ENCODE measurements at places on chromosomes 6 and 20. TPM values are rescaled to one million over a fixed set of nuclear protein-coding genes. Genes with fewer than 3 reads are reported as not detected.

Gene NHLRC1
- total RNA-seq: 3.2 TPM

Gene FRMD1
- not detected for total RNA-seq

Gene NFATC2
- total RNA-seq: 0.51 TPM

Gene VGLL2
- not detected for total RNA-seq

Gene TBXT
- total RNA-seq: not detected

Gene SESN1
- 27.2 TPM for total RNA-seq

Gene TMEM74B
- not detected for total RNA-seq

Gene CTCFL
- total RNA-seq: not detected

Gene IBTK
- total RNA-seq: 41.9 TPM

Gene DTNBP1
- 0.32 TPM for total RNA-seq

Gene MMP24
- 7.1 TPM for total RNA-seq

Gene TREML1
- total RNA-seq: not detected

Gene MYBL2
- total RNA-seq: 8.1 TPM

Gene OXT
- total RNA-seq: not detected

Gene ECHDC1
- 115 TPM for total RNA-seq

Gene RRAGD
- total RNA-seq: not detected

Gene UBD
- total RNA-seq: not detected

Gene GSTA2
- 0.11 TPM for total RNA-seq

- DNase-seq: no peak
These were observed 310.7 kb downstream of the CD83 start for GRCh38 chr6:14428269-14428668.

DNA sequence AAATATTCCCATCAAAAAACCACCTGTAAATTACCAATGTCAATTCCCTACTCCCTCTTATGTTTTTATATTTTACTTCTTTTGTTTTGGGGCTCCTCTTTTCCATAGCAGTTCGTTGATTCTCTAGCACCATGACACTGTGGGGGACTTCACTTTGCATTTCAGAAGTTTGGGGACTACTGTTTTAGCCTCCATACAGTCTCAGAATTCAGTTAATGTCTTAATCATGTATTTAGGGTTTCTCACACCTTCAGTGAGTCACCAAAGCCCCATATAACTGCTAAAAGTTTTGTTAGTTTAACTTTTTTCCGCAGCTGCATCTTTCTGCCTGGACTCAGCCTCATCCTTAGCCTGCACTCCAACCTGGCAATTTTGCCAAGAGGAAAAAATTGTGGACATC, 20.7 kb upstream of the AIG1 start:
- DNase-seq: no peak

DNA sequence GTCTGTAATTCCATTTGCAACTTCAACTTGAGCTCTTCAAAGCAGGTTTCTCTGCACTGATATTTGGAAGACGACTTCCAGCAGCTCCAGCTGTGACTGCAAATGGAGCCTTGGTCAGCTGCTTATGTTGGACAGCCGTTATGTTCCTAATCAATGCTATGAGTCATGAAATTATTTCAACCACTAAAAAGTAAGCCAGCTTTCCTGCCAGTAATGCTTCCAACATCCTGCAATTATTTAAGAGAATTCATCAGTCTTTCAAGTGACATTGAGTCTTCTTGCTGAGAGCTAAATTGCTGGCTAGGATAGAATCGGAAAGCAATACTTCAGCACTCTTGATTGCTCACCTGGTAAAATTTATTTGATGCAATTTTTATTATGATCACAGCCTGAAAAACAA, 375.7 kb downstream of the MMUT start:
- no peak for DNase-seq

DNA sequence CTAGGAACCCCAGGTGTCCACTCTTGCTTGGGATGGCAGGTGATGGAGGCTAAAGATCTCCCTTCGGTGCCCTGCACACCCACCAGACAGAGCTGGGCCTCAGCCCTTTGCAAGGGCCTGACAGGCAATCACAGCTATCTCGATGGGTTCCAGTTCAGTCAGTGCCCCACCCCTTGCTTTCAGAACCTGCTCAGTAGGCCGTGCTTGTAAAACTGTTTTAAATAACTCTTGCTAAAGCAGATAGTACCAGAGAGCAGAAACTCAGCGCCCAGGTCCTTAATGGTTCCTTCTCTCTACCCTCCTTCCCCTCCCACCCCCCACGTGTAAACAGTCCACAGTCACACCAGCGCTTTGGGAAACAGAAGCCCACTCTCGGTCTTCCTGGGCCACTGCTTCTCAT, 39.2 kb downstream of the C6orf132 start:
- DNase-seq: no peak

- DNase-seq: peak; percentile 51
These were observed 139.9 kb downstream of the TBXT start for GRCh38 chr6:166027761-166028160.

GRCh38 chr6:134532694-134533624, 215.0 kb upstream of the SGK1 start:
- DNase-seq: no peak

DNA sequence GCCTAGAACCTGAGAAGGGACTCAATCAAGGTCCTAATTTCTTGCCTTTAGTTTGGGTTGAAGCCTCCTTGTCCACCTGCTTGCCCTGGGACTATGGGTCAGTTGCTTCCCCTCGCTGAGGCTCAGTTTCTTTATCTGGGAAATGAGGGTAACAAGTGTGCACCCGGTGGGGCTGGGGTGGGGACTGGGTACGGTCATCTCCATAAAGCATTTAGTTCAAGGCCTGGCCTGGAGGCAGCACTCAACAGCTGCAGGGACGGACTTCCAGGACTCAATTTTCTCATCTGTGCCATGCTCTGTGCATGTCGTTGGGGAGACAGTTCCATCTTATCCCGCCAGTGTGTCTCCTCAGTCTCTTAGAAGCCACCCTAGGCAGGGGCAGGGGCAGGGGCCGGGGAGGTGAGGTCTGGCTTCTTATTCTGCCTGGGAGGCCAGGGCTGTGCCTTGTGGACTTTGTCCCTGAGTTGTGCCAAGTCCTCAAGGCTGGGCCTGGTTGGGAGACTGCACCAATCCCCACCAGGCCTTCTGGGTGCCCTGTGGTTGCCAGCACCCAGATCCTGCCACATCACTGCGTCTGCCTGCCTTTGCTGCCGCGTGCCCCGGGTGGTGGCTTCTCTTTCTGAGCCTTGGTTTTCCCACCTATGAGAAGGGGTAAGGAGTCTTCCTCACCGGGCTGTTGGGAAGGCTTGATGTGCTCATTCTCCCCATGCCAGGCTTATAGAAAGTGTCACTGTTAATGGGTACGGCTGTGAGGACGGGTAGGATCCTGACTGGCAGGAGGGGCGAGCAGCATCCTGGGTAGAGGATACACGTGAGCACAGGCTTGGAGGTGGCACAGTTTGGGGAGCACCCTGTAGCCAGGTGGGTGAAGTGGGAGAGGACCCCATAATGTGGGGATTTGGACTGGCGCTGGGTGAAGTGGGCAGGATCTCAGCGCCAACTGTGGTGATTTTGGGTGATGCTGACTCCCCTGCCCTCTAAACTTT, 8.6 kb downstream of the SRC start:
- no peak for DNase-seq

GRCh38 chr6:56984361-56984760, 29.5 kb downstream of the BEND6 start:
- DNase-seq: peak; percentile 50

DNA sequence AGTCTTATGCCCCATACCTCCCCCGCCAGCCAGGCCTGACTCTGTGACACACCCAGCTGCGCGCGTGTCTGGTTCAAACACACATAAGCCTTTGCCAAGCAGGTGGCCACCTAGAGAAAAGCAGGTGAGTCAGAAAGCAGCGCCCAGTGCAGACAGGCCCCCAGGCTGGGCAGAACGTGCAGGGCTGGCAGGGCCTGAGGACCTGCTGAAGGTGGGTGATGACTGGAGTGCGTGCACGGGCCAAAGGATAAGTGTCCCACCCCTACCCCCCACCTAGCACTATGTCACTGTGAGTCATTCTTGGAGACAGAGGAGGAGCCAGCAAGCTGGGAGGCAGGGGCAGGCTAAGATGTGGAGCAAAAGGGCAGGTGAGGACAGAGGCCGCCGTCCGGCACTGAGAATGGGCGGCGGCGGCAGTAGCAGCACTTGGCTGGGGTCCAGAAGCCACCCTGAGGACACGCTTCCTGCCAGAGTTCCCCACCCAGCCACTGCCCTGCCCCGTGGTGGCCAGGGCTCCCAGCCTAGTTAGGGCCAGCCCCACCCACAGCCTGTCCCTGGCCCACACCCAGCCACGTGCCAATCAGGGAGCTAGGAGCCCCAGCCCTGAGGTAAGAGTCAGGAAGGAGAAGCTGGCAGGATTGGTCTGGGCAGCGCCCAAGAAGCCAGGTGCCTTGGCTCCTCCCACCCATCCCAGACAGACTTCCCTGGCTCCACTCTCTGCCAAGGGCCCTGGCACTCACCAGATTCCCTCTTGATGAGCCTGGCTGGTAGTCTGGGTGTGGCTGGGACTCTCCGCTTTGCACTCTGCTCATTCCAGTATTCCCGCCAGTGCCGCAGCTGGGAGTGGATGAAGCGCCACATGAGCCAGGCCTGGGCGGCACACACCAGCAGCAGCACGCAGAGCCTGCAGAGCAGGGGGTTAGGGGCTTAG, 72.7 kb downstream of the TRAM2 start:
- DNase-seq: peak; percentile 97

- DNase-seq: peak; percentile 46
These were observed 91.4 kb downstream of the EDN1 start for GRCh38 chr6:12381587-12381986.

DNA sequence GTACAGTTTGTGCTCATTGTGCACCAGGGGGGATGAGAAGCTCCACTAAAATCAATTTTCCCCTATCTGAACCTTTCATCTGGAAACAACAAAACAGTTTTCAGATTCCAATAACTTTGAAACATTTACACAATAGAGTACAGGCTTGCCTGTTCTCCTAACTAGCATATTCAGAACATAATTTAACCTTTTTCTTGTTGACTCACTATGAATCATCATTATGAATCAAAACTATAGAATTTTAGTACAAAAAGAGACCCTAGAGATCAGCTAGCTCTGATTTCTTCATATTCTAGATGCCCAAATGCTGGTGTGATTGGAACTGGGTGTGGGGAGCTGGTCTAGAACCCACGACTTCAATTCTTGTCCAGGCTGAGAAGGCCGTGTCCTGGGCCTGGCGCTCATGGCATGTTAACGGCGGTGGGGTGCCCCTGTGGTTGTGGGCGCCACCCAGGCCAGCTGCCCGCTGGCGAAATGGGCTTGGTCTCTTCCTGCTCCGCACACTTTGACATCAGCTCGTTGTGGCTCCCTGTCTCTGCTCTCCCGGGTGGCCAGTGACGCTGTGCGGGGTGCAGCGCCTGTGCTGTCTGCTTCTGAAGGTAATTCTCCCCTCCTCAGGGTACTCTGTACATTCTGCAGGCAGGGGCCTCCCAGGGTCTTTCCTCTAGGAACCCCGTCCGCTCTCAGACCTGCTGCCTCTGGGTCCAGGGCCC, 29.9 kb upstream of the AGPAT4 start:
- DNase-seq: peak; percentile 60

- peak; percentile 55 for DNase-seq
These were observed 30.2 kb downstream of the CSNK2A1 start for GRCh38 chr20:513429-513828.

DNA sequence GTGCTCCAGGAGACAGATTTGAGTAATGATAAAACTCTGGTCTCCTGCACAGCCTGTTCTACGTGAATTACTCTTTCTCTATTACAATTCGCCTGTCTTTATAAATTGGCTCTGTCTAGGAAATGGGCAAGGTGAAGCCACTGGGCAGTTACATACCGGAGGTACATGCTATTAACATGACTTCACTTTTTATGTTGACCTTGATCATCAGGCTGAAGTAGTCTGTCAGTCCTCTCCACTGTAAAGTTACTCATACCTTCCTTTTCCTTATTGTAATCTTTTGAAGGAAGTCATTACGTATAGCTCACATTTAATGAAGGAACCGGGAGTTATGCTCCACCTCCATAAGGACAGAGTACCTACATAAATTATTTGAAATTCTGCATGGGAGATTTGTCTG, 19.9 kb upstream of the KHDC1 start:
- no peak for DNase-seq

- no peak for DNase-seq
These were observed 26.9 kb downstream of the ANKEF1 start for GRCh38 chr20:10061641-10062040.

DNA sequence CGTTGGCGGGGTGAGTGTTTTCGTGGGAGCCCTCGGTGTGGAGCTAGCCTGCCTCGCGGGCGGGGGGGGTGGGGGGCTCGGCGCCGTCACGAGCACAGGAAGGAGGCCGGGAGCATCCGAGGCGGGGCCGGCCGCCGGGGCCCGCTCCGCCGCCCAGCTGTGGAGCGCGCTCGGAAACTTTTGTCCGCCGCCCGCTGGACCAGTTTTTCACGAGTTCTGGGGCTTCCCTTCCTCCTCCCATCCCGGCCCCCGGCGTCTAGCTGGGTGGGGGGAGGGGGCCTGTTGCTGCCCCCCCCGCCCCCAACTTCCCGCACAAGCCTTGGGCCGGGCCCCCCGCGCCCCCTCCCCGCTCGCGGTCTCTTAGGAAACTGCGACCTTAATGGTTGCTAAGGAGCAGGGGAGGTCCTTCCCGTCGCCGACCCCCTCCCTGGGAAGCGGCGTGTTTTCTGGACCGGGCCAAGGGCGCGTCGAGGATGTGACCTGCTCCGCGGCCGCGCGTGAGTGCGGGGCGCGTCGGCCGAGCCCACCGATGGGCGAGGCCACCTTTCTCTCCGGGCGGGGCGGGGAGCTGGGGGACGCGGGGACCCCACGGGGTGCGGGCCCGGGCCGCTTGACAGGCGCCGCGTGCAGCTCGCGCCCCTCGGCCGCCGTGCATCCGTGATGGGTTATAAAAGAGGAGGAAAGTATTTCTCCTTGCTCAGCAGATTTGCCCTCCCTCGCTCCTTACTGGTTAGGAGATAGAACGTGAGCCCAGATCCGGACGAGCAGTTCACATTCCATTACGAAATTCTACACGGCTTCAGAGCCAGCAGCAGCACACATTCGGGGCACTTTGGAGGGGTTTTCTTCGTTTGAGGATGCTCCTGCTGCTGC, 1.4 kb downstream of the RREB1 start:
- peak; percentile 92 for DNase-seq

- DNase-seq: peak; percentile 82
These were observed 133.7 kb upstream of the TBX18 start for GRCh38 chr6:84897988-84898594.

GRCh38 chr6:4962905-4963304, 40.9 kb downstream of the RPP40 start:
- peak; percentile 23 for DNase-seq

DNA sequence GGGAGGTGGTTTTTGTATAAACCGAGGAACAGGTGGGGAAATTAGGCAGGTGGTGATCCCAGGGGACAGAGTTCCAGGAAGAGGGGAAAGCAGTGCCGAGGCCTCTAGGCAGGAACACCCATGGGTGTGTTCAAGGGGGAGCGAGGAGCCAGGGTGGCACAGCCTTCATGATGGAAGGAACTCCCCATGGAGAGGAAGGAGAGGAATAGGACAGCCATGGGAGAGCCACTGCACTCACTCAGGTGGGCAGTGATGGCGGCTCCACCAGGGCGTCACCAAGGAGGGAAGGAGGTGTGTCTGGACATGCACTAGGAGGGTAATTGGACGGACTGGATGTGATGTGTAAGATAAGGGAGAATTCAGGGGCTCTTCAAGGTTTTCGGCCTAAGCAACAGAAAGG, 98.2 kb downstream of the THBS2 start:
- no peak for DNase-seq

Measured in GM23248 (cell line).